ENCODE measurements at places on chromosomes 12 and 14.
A peak's percentile ranks its signal among the peaks of the same experiment; 100 is the strongest.

DNA sequence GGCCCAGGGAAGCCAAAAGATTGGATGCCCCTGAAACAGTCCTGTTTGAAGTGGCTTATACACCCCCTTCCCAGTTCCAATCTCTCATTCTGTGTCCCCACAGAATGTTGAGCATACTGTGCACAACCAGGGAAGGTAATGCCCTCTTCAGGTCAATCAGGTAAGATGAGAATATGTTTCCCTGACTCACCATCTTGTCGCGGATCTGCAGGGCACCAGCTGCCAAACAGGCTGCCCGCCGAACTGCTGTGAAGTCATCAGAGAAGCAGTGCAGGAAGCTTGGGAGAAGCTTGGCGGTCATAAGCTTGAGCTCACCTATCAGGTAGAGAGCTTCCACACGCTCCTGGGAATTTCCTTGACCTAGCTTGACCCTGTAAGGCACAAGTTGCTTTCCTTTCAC lies 9.6 kb downstream of the RIOX1 start:
- DNase-seq = no peak

DNA sequence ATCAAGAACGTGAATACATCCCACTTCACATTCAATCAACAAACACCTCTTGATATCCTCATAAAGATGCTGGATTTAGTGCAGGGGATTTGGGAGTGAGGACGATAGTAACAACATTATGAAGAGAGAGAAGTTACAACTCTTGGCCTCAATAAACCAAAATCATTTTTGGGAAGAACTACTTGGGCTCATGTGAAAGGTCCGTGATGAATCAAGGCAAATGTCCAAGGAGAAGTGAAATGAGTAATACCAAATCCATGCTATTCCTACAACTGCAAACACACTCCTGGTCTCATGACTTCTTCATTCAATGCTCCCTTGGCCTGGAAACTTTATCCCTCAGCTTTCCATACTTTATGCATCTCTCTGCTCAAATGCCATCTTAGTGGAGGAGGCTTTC lies 162.0 kb upstream of the LMNTD1 start:
- no peak for DNase-seq

- DNase-seq = no peak
Measured at GRCh38 chr12:47111854-47112253, 32.1 kb upstream of the AMIGO2 start.

- DNase-seq = no peak
Measured at GRCh38 chr12:67377021-67377420, 107.9 kb downstream of the CAND1 start.

GRCh38 chr12:24478254-24478653 lies 470.6 kb downstream of the BCAT1 start:
- DNase-seq = no peak

- DNase-seq = no peak
Measured at GRCh38 chr12:45336331-45336730, 120.4 kb downstream of the ANO6 start.

- no peak for DNase-seq
Measured at GRCh38 chr14:70148911-70149595, 39.7 kb downstream of the SLC8A3 start.

DNA sequence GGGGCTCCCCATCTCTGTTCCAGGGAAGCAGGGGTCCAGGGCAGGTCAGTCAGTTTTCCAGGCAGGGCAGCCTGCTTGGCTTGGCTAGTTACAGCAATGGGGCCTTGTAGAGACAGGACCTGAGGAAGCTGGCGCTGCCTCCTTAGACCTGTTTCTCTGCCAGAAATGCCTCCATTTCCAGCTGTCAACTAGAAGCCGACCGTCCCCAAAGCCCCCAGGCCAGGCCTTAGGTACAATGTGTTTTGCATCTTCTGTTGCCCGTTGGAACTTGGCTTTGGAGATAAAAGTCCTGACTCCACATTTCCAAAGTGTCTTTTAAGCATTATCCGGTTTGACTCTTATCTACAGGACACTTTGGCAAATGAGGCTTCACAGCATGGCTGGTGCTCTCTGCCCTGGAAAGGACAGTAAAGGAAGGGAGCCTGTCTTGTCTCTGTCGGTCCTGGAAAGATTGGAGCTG lies 42.6 kb downstream of the KRT80 start:
- no peak for DNase-seq

DNA sequence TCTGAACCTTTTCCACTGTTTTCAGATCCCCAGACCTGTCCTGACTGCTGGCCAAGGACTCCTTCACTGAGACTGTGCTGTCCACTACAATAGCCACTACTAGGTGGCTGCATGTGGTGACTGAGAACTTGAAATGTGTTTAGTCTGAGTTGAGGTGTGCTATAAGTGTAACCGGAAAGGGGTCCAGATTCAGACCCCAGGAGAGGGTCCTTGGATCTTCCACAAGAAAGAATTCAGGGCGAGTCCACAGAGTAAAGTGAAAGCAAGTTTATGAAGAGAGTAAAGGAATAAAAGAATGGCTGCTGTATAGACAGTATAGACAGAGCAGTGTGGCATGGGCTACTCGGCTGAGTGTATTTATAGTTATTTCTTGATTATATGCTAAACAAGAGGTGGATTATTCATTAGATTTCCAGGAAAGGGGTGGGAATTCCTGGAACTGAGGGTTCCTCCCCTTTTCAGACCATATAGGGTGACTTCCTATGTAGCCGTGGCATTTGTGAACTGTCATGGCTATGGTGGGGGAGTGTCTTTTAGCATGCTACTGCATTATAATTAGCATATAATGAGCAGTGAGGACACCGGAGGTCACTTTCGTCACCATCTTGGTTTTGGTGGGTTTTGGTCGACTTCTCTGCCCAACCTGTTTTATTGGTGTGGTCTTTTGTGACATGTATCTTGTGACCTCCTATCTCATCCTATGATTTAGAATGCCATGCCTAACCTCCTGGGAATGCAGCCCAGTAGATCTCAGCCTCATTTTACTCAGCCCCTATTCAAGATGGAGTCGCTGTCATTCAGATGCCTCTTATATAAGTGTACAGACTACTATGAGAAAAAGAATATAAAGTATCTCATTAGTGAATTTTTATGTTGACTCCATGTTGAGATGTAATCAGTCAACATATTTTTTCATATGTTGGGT lies 70.0 kb upstream of the SRSF5 start:
- DNase-seq = no peak

GRCh38 chr12:63928305-63928704 lies 83.8 kb downstream of the SRGAP1 start:
- no peak for DNase-seq

DNA sequence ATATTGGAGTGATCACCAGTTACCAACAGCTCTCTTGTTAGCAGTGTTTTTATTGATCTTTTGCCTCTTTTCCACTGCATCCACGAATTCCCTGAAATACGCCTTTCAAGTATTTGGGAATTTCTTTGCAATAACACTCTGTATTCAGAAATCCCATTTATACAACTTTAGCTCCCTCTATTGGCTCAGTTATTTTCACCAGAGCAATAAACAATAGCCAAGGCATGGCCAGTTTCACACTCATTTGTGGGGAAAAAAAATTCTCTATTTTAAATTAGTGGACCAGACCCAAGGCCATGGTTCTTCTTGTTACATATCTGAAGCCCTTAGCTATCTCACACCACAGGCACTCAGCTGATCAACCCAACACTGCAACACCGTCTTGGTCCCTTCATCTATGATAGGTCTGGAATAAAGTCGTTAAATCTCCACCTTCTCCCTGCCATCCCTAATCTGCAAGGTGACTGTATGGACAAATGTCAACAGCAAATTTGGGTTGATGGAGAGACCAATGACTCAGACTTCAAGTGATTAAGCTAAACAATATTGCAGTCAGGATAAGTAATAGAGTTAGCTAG lies 92.4 kb upstream of the TMEM260 start:
- no peak for DNase-seq

GRCh38 chr12:67275380-67275913 lies 6.3 kb downstream of the CAND1 start:
- no peak for DNase-seq

DNA sequence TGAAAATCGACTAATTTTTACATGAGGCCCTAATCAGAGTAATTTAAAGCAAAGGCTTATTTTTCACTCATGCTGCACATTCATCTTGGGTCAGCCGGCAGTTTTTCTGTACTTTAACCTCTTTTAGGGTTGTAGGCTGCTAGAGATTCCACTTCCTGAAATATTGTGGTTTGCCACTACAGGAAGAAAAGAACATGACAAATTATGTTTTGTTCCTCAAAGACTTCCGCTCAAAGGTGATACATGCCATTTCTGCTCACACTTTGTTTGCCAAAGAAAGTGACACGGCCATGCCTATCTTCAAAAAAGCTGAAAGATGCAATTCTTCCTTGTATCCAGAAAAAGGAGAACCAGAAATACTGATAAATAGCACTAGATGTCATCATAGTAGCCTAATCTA lies 183.4 kb upstream of the PPFIA2 start:
- DNase-seq = peak; percentile 47

- DNase-seq = no peak
Measured at GRCh38 chr14:95490138-95490509, 26.3 kb downstream of the SYNE3 start.

- no peak for DNase-seq
Measured at GRCh38 chr14:54782751-54783659, 119.6 kb downstream of the GCH1 start.

- DNase-seq = no peak
Measured at GRCh38 chr12:52043386-52044212, 7.6 kb upstream of the NR4A1 start.

- DNase-seq = no peak
Measured at GRCh38 chr12:99911081-99911480, 73.7 kb downstream of the ANKS1B start.

- DNase-seq = no peak
Measured at GRCh38 chr14:38420048-38420447, 164.2 kb upstream of the CLEC14A start.

GRCh38 chr14:86790408-86791364 lies 1202.3 kb downstream of the GALC start:
- DNase-seq = no peak

GRCh38 chr12:115771065-115771464 lies 506.4 kb downstream of the MED13L start:
- no peak for DNase-seq

DNA sequence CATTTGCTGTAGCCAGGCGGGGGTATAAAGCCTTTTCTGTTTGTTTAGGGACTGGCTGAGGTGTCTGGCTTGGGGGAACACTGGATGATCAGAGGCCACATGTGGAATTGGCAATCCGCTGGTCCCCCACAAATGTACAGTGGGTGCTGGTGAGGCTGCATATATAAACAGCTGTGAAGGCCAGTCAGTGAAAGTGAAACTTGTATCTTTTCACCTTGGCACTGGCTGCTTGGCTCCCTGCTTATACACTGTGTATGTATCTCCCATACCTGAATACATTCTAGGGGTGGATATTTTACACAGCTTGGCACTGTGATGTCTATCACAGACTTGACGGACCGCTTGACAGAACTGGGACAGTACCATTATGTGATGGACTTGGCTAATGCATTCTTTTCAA lies 246.8 kb upstream of the AVPR1A start:
- DNase-seq = no peak

GRCh38 chr12:18296909-18297280 lies 35.6 kb downstream of the PIK3C2G start:
- DNase-seq = no peak

DNA sequence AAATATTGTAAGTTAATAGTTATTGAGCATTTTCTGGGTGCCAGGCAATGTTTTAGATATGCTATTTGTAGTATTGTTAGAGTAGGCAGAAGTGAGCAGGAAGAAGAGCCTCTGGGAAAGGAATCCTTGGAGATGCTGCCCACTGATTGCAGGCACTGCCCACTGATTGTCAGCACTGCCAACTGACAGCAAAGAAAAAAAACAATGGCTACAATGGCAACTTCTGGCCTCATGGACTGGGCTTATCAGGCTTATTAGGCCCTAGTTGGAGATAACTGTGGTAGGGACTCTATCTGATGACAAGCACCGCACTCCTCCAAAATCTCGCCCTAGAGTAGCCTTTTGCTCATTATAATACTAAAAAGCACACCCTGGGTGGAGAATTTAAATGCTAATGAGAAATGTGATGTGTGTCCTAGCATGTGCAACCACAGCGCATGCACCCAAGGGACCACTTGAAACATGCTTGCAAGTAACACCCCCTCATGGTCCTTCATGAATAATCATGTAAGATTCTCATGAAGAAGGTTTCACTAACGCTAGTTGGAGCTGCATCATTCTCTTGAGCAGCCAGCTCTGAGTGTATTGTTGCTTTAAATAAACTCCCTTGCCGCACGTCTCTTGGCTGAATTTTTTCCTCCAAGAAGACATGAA lies 103.5 kb upstream of the PPP4R3A start:
- DNase-seq = no peak

DNA sequence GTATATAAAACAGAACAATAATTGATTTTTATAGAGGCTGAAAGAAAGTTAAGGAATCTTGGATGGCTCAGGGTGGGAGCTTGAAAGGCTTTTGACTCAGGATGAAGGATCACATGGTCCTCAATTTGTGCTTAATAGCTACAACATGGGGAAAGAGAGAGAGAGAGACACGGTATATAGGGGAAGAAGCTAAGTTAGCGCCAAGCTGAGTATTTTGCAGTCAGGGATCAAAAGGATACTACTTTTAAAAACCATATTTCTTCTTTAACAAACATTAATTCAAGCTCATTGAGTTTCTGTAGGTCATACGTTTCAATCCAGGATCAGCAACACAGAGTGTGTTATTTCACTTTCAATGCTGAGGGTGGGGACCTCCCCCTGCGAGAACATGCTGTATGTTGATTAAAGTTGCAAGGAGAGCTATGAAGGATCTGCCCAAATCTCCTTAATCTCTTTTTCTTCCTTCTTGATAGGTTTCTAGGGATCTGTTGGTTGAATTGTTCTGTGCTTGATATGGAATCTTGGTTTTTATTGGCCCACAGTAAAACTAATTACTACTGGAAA lies 133.1 kb upstream of the NUDT4 start:
- no peak for DNase-seq

Data from T-helper 1 cell (primary cell).